Activated CD4-positive, CD25-positive, alpha-beta regulatory T cell (primary cell): ENCODE measurements at places on chromosomes 16 and 17.

DNA sequence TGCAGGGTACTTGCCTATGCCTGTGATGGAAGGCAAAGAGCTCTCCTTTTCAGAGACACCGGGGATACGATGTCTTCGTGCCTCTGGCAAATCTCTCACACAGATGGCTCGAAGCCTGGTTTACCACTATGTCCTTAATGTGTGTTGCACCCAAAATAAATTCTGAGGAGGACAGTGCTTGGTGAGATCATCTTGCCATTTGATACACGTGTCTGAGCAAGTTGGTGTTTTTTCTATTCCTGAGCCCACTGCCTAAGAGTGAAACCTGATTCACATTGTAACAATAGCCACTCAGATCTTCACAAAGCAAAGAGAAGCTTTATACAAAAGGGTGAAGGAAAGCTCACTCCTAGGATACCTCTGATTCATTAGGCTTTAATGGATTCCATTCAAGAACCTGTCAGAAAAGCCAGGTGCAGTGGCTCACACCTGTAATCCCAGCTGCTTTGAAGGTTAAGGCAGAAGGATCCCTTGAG is 33.1 kb upstream of the AKAP1 start:
- no peak for DNase-seq

DNA sequence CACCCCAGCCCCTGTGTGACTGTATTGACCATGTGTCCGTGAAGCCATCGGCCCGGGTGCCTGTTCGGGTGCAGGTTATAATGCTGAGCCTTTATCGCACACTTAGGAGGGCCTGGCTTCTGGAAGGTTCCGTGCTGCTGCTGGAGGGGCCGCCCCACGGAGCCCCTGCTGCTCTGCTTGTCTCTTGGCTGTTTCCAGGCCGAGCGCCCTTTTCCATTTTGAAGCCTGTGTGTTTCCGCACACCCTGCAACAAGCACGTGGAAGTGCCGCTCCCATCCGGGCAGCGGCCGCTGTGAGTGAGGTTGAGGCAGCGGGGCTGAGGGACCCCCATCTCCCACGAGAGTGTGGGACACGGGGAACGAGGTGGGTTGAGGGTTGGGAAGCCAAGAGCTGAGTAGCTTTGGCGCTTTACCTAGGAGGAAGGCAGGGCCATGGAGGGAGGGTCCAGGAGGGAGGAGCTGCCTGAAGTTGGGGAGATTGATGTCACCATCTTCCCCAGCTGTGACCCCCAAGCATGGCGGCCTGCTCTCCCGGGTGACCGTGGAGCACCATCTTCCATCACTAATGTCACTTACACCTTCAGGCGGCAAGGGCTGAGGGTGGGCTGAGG is 200.1 kb upstream of the GSE1 start:
- no peak for DNase-seq

DNA sequence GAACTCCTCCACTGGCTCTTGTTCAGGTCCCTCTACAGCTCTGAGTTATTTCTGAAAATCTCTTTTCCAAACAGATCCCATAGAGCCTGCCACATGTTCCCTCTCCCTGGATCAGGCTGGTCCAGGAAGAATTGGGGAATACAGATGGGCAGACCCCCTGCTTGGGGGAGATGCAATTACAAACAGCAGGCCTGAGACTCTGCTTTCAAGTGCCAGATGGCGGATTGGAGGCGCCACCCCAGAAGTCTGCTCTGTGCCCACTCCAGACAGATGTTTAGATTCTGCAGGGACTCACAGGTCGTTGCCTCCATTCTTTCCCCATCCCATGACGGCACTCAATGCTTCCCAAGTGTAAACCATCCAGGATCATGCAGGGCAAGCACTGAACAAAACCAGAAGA is 316.6 kb downstream of the SLC39A11 start:
- no peak for DNase-seq

GRCh38 chr17:1039511-1040215 is 42.7 kb downstream of the TIMM22 start:
- DNase-seq, result no peak

DNA sequence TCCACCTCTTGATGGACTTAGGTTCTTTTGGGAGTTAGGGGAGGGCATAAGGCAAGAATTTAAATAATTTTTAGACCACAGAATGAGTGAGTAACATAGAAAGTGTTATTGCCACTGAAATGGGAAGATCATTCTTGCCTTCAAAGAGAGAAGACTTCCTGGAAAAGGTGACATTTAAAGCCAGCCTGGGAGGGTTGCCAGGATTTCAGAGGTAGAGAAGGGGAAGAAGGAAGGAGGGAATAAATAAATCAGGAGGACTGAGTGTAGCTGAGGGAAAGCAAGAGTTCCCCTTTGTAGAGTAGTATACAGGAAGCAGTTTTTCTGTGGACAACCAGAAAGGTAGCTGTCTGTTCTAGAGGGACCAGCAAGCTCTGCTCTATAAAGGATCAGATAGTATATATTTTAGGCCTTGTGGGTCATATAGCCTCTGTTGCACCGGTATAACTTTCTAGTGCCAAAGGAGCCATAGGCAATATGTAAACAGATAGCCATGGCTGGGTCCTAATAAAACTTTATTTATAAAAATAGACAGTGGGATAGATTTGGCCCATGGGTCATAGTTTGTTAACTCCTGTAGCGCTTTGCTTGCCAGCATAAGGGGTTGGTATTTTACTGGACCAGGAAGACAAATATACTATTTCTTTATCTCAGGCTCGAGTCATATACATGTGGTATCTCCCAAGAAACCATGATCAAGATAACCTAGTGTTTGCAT is 147.2 kb upstream of the CACNG5 start:
- no peak for DNase-seq

DNA sequence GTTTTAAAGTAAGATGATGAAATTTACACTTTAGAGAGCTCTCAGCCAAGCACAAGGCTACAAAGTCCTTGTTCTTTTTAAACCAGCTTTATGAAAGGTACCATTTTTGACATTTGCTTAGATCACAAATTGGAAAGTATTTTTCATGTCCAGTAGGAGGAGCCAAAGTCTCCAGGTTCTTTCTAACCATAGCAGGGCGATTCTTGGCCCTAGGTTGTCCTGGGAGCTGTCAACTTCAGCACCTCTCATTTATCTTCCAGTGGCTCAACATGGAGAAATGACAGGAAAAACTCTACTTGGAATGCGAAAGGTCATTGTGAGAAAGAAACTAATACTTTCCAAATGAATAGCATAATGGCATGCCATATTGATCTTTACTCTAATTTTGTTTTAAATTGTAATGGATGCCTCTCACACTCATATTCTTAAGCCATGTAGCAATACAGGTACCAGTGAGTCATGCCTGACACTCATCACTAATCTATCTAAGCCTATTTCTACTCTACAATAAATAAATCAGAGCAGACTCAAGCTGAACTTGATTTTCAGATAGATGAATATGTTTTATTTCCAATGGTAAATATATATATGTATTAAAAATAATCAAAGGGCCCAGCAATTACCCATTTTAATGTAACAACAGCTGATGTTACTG is 919.1 kb upstream of the EEF2KMT start:
- DNase-seq, result no peak

DNA sequence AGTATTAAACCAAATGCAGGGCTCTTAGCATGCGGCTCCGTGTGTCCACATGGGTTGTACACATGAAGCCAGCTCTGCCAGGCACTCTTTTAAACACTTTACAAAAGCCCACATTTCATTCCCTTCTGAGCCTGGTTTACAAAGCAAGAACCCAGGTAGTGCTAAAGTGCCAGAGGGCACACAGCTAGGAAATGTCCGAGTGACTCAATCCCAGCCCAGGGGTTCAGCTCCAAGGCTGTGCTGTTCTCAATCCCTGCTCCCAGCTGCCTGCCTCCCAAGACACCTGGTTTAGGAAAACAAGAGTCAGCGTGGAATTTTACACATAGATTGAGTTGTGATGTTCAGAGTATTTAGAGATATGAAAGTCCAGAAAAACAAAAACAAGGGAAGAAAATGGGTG is 13.3 kb upstream of the DCAF7 start:
- DNase-seq, result no peak

DNA sequence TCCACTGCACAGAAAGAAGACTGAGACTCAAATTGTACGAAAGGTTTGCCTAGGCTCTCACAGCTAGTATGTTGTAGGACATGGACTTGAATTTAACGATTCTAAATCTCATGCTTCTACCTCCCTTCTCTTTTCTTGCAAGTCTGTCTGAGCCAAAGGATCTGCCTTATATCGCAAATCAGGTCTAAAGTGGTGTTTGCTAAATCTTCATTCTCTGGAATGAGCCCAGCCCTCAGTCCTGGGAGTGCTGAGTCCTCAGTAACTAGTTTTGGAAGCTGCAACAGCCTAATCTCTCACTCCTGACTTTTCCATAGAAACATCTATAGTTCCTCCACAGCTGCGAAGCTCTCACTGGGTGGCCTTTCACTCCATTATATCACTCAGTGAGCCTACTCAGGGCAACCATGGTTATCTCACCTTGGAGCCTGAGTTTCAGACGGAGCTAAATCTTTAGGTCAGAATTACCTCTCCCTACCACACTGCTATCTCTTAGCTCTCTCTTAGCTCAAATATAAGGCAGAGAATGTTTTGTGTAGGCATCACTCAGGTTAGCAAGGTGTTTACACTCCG is 575.5 kb upstream of the C16orf82 start:
- no peak for DNase-seq

GRCh38 chr16:27677263-27677662 is 127.3 kb downstream of the KATNIP start:
- no peak for DNase-seq
